ENCODE measurements at places on chromosomes 12 and 14.

DNA sequence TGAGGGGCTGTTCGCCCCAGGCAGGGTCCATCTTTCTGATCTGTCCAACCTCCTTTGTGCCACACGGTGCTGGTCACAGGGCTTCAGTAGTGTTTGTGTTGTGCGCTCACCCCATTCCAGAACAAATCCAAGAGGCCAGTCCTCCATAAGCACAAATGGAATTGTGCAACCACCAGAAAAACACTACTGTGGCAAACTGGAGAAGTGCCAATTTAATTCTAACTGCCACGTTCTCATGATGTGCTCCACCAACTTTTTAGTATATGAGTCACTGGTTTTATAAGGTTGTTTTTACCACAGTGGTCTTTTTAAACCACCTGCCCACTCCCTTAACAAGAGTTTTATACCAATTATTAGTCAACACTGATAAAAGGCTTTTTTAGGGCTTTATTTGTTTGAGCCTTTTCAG lies 380.2 kb downstream of the NAV3 start:
- H3K27me3 ChIP-seq: no peaks in the 10 kb centered on the region
- H3K36me3 ChIP-seq: no peaks in the 10 kb centered on the region
- no peak overlapping the region for H3K4me3 ChIP-seq
- H3K27ac ChIP-seq: no peak overlapping the region

DNA sequence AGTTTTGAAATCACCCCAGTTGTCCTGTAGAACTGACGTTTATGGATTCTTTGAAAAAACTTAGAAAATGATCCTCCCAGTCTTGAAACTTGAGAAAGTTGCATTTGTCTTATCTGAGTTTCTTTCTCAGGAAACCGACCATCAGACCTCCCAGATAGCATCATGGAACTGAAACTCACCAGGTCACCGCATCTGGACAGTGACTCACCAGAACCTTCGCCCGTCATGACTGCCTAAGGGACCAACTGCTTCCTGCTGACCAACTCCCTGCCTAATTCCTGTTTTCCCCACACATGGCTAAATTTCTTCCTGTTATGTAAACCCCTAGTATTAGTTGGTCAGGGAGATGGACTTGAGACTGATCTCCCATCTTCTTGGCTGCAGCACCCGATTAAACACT lies 175.7 kb downstream of the RIMBP2 start:
- H3K27ac ChIP-seq: no peak overlapping the region
- no peak overlapping the region for H3K4me3 ChIP-seq
- no peaks in the 10 kb centered on the region for H3K27me3 ChIP-seq
- no peaks in the 10 kb centered on the region for H3K36me3 ChIP-seq

DNA sequence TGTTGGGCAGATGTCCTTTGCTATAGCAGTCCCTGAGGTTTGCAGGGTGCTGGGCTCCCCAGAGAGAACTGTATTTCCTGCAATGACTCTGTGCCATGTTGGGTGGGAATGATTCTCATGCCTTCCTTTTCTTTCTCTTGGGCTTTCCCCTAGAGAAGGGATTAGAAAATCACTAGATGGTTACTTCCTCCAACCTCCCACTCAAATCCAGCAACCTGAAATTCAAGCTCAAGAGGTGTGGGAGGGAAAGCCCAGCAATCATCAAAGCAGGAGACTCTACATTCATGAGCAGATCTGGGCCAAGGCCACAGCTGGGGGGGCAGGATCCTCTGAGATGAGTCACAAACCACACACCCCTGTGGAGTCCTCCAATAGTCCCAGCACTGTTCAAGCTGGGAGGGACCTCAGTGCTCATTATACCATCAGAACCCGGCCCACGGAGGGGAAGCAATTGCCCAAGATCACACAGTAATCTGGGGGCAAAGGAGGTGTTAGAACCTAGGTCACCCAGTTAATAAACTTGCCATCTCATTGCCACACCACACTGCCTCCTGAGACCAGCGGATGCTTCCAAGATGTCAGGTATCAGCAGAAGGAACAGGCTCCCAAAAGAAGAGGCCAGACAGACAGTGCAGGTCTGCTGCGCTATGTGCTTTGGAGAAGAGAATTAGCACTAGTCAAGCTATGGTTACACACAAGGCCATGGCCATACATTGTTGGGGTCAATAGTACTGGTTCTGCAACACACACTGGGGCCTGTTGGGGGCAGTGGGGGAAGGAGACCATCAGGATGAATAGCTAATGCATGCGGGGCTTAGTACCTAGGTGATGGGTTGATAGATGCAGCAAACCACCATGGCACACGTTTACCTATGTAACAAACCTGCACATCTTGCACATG lies 65.7 kb downstream of the TTC9 start:
- H3K36me3 ChIP-seq: no peaks in the 10 kb centered on the region
- H3K4me1 ChIP-seq: no peaks in the 10 kb centered on the region
- DNase-seq: peak; percentile 80

DNA sequence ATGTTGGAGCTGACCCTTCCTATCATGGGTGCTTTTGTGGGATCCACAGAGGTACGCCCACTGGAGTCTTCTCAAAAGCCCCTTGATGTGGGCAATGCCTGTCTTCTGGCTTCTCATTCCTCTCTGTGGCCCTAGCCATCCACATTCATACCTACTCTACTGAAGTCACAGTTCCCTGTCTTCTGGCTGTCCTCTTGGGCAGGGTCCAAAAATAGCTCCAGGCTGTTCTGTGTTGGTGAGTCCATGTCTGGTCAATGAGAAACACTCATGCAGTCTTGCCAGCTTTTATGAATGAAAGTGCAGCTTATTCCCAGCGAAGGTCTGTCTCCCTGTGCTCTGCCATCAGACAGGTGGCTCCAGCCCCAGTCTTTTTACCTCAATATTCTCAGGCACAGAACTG lies 135.9 kb upstream of the MDM1 start:
- no peak overlapping the region for H3K4me3 ChIP-seq
- H3K4me1 ChIP-seq: no peaks in the 10 kb centered on the region
- H3K27ac ChIP-seq: no peak overlapping the region

- H3K4me1 ChIP-seq: no peaks in the 10 kb centered on the region
- no peak overlapping the region for H3K27ac ChIP-seq
- no peaks in the 10 kb centered on the region for H3K27me3 ChIP-seq
- no peak overlapping the region for H3K4me3 ChIP-seq
Observed at GRCh38 chr12:100830003-100830795, 35.6 kb downstream of the ANO4 start.

DNA sequence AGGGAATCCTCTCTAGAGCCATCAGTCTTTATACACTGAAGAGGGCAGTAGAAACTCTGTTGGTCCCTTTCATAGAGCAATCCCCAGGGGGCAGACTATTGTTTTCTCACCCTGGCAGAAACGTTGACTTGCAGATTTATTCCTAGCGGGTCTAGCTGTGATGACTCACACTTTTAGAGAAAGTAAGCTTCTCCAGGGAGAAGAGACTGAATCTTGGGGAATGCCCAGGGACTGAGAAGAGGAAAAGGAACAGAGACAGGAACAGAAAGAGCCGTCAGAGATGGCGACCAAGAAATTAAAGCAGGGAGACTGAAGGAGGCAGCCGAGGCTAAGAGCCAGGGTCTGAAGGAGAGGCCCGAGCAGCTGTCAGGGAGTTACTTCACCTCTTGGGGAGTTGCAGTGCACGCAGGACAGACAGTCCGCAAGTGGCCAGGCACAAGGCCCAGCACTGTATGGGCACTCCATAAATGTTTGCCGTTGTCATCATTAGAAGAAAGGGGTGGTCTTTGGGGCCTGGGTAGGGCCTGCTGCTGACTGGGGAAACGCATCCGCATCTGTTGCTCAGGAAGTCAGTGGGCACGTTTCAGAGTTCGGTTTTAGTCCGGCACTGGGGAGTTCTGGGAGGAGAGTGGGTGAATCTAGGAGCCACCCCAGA lies 13.0 kb downstream of the PLEKHG6 start:
- no peaks in the 10 kb centered on the region for H3K27me3 ChIP-seq
- no peak overlapping the region for H3K27ac ChIP-seq
- no peak for DNase-seq
- peaks cover 65% of the 10 kb centered on the region for H3K4me1 ChIP-seq

- no peak overlapping the region for H3K4me3 ChIP-seq
- H3K27ac ChIP-seq: no peak overlapping the region
- no peaks in the 10 kb centered on the region for H3K27me3 ChIP-seq
- H3K36me3 ChIP-seq: no peaks in the 10 kb centered on the region
- H3K4me1 ChIP-seq: no peaks in the 10 kb centered on the region
Observed at GRCh38 chr12:63941166-63941800, 96.8 kb downstream of the SRGAP1 start.

GRCh38 chr12:130186651-130187268 lies 24.5 kb downstream of the FZD10 start:
- no peak overlapping the region for H3K27ac ChIP-seq
- H3K27me3 ChIP-seq: peaks cover 4% of the 10 kb centered on the region
- no peaks in the 10 kb centered on the region for H3K4me1 ChIP-seq
- no peak for DNase-seq

GRCh38 chr12:1501695-1502378 lies 92.5 kb downstream of the FBXL14 start:
- H3K4me3 ChIP-seq: no peak overlapping the region
- H3K27ac ChIP-seq: no peak overlapping the region

DNA sequence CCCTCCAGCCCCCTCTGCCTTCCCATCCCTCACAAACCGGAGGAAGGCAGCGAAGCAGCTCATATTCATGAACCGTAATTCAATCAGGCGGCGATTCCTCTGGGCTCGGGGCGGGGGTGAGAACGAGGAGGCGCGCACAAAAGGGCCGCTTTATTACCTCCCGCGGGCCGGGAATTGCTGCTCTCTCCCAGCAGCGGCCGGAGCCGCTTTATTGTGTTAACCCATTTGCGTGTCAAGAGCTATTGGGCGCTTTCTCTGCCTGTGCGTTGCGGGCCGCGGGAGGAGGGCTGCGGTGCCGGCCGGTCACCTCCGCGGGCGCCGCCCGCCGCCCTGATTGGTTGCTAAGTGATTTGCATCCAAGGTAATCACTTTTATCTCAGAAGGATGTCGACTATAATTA lies 4.8 kb downstream of the FAM222A start:
- H3K4me3 ChIP-seq: no peak overlapping the region
- peak; percentile 46 for DNase-seq
- H3K27ac ChIP-seq: peak overlapping the region; percentile 89

GRCh38 chr14:23942587-23942986 lies 11.0 kb upstream of the DHRS4 start:
- DNase-seq: no peak
- H3K4me3 ChIP-seq: no peak overlapping the region
- no peaks in the 10 kb centered on the region for H3K27me3 ChIP-seq
- H3K4me1 ChIP-seq: no peaks in the 10 kb centered on the region
- H3K36me3 ChIP-seq: no peaks in the 10 kb centered on the region

- H3K36me3 ChIP-seq: no peaks in the 10 kb centered on the region
- H3K4me3 ChIP-seq: no peak overlapping the region
- no peaks in the 10 kb centered on the region for H3K4me1 ChIP-seq
- H3K27ac ChIP-seq: no peak overlapping the region
- no peak for DNase-seq
- H3K27me3 ChIP-seq: no peaks in the 10 kb centered on the region
Observed at GRCh38 chr12:62806244-62806836, 128.6 kb downstream of the PPM1H start.

- H3K27me3 ChIP-seq: no peaks in the 10 kb centered on the region
- no peak for DNase-seq
- H3K4me3 ChIP-seq: no peak overlapping the region
- H3K27ac ChIP-seq: no peak overlapping the region
Observed at GRCh38 chr12:108815875-108816594, 41.3 kb downstream of the SSH1 start.

DNA sequence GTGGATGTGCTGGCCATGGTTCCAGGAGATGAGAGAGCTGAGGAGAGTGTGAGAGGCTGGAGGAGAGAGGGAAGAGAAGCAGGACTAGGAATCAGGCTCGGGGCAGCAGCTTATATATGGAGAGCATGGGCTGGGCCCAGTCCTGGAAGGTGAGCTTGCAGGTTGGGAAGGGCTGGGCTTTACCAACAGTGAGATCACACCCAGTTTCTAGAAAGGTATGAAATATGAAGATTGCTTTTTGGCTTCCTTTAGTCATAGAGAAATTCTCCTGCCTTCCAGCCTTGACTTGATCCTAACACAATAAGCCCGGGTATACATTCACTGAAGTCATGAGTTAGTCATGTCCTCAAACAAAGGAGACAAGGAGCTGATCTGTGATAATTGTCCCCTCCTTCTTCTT lies at the start of gene KRT6A:
Gene KRT6A, minus strand, starts transcription at position 86 of the 400 bp plus-strand sequence. Its CDS starts 69 bp downstream, at position 17.
- no peaks in the 10 kb centered on the region for H3K27me3 ChIP-seq
- DNase-seq: no peak
- H3K27ac ChIP-seq: no peak within 1 kb of the TSS
- H3K36me3 ChIP-seq: no peaks in the 10 kb centered on the region
- no peak within 1 kb of the TSS for H3K4me3 ChIP-seq
- H3K4me1 ChIP-seq: no peaks in the 10 kb centered on the region

DNA sequence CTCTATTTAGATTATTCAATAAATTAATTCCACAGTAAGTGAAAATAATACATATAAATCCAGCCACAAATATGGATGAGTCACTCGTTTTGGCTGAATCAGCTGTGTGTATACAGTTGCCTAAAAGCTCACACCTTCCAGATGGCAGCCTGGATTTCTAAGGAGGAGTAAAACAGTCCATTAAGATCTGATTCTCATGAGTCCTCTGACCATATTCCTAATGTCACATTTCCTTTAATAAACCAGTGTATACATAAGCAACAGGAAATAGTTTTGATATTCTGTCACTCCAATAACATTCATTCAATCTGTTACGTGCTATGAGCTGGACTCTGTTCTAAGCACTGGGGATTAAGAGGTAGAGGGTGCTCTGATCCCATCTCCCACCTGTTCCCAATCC lies 21.8 kb downstream of the MDM1 start:
- H3K27ac ChIP-seq: no peak overlapping the region
- DNase-seq: no peak
- no peak overlapping the region for H3K4me3 ChIP-seq
- H3K4me1 ChIP-seq: no peaks in the 10 kb centered on the region
- no peaks in the 10 kb centered on the region for H3K27me3 ChIP-seq

GRCh38 chr12:121632069-121632970 lies 6.0 kb downstream of the ORAI1 start:
- no peaks in the 10 kb centered on the region for H3K36me3 ChIP-seq
- no peaks in the 10 kb centered on the region for H3K27me3 ChIP-seq
- DNase-seq: no peak
- H3K4me3 ChIP-seq: no peak overlapping the region
- no peak overlapping the region for H3K27ac ChIP-seq

- no peak overlapping the region for H3K4me3 ChIP-seq
- H3K4me1 ChIP-seq: peaks cover 14% of the 10 kb centered on the region
- peak overlapping the region; percentile 68 for H3K27ac ChIP-seq
- DNase-seq: no peak
- H3K27me3 ChIP-seq: no peaks in the 10 kb centered on the region
Observed at GRCh38 chr14:101928415-101928841, 35.9 kb upstream of the DYNC1H1 start.

DNA sequence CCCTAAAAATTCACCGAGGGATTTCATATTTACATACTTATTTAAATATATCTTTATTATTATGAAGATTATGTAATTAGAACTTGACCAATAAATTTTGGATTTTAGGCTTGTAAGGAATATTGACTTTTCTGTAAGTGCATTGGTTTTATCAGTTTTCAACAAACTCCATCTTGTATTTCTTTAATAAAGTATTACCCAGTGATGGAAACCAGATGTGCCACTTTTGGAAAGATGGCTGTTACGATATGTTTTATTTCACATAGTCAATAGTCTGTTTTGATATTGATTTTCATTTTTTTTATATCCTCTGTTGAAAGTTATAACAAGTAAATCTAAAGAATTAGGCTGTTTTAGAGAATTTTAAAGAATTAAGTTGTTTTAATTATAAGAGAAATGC lies 1.8 kb downstream of the MON2 start:
- no peak overlapping the region for H3K4me3 ChIP-seq
- DNase-seq: no peak
- H3K27me3 ChIP-seq: no peaks in the 10 kb centered on the region
- H3K27ac ChIP-seq: no peak overlapping the region
- peaks cover 4% of the 10 kb centered on the region for H3K4me1 ChIP-seq

- no peaks in the 10 kb centered on the region for H3K4me1 ChIP-seq
- DNase-seq: no peak
- no peak overlapping the region for H3K4me3 ChIP-seq
- H3K27me3 ChIP-seq: no peaks in the 10 kb centered on the region
- H3K36me3 ChIP-seq: no peaks in the 10 kb centered on the region
- H3K27ac ChIP-seq: no peak overlapping the region
Observed at GRCh38 chr12:91636721-91637120, 454.1 kb upstream of the DCN start.
